ENCODE measurements at places on chromosomes 2 and 18.

GRCh38 chr2:238925816-238926521, 78.1 kb downstream of the TWIST2 start:
- no peak for DNase-seq

DNA sequence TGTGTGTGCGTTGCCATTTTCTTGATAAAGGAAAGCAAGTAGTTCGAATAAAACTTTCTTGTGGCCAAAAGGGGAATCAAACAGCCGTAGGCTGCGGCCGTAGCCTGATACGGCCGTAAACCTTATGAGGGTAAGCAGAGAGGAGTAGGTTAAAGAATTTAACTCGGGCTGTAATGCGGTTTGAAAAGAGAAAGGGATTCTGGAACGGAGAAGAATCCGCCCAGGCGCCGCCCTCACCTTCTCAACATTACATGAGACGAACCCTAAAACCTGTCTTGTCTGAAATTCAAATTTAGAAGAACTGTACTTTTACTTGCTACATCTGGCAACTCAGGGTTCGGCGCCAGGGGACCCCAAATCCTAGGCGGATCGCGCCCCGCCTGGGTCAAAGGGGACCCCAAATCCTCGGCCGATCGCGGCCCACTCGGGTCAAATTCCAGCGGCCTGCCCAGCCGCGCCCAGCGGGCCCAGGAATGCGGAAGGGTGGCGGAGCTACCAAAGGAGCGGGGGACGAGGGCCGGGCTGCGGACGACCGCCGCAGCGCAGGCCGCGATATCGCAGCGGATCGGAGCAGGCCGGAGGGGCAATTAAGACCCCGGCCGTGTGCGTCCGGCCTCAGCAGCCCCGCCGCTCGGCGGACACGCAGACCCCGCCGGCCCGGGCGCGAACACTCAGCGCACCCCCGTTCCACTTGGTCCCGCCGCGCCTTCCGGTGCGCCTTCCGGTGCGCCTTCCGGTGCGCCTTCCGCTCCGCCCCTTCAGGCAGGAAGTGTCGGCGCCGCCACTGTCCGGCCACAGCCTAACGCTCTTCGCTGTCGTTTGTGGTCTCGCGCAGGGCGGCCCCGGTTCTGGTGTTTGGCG, at the start of gene MYL12B:
Gene MYL12B, plus strand, starts transcription at position 761 of the 861 bp plus-strand sequence. CDS start 10,766 bp downstream, outside the sequence.
- DNase-seq, result peak; percentile 43

- DNase-seq, result no peak
Measured at GRCh38 chr2:165357758-165358157, 111.7 kb upstream of the CSRNP3 start.

GRCh38 chr2:26095758-26096157, 61.9 kb downstream of the RAB10 start:
- DNase-seq, result no peak

- DNase-seq, result no peak
Measured at GRCh38 chr2:26245231-26245732, 543 bp downstream of the HADHB start.

GRCh38 chr18:23735021-23735464, 45.8 kb downstream of the LAMA3 start:
- no peak for DNase-seq

GRCh38 chr2:70008290-70008689, 46.9 kb upstream of the ASPRV1 start:
- DNase-seq, result no peak

- no peak for DNase-seq
Measured at GRCh38 chr18:59659508-59660170, 37.6 kb downstream of the CCBE1 start.

Measured in NCI-H1930 (cell line).